Lower lobe of right lung (tissue), 2 donors: ENCODE measurements at places on chromosomes 2 and 18. TPM values are rescaled to one million over a fixed set of nuclear protein-coding genes. Genes with fewer than 3 reads are reported as not detected.
A peak's percentile ranks its signal among the peaks of the same experiment; 100 is the strongest.

DNA sequence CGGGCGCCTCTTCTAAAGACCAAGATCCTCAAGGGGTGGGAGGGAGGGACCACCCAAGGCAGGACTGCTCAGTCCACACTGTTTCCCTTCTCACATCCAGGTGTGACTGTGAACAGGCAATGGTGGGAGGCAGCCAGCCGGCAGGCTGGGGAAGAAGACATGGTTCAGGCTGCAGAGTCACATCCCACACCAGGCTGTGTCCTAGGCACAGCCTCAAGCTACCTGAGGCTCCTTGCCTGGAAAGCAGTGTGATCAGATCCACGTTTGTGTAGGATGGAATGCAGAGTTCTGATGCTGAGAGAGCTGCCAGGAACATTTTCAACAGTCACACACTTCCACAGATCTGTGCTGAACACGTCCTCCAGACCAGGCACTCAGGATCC, 16.4 kb downstream of the SLC66A2 start:
- H3K36me3 ChIP-seq = peaks cover 26% of the 10 kb centered on the region
- H3K4me3 ChIP-seq = no peak overlapping the region
- peak; percentile 4 for DNase-seq
- H3K4me1 ChIP-seq = peaks cover 9% of the 10 kb centered on the region

GRCh38 chr2:227855440-227855839, 16.0 kb upstream of the DAW1 start:
- no peak overlapping the region for H3K27ac ChIP-seq
- H3K4me1 ChIP-seq = peaks cover 9% of the 10 kb centered on the region
- H3K36me3 ChIP-seq = no peaks in the 10 kb centered on the region

- H3K27ac ChIP-seq = no peak overlapping the region
- H3K36me3 ChIP-seq = no peaks in the 10 kb centered on the region
- peaks cover 4% of the 10 kb centered on the region for H3K27me3 ChIP-seq
- no peaks in the 10 kb centered on the region for H3K4me1 ChIP-seq
- no peak for DNase-seq
Measured at GRCh38 chr18:36284671-36285295, 12.7 kb upstream of the FHOD3 start.

The LRATD1 gene
- 8.0 TPM for total RNA-seq

The WIPF1 gene
- 84.4 TPM for total RNA-seq
